NCI-H524 treated with DMSO at 0.1 percent for 48 hours (cell line): ENCODE measurements at places on chromosomes 7 and 10.

DNA sequence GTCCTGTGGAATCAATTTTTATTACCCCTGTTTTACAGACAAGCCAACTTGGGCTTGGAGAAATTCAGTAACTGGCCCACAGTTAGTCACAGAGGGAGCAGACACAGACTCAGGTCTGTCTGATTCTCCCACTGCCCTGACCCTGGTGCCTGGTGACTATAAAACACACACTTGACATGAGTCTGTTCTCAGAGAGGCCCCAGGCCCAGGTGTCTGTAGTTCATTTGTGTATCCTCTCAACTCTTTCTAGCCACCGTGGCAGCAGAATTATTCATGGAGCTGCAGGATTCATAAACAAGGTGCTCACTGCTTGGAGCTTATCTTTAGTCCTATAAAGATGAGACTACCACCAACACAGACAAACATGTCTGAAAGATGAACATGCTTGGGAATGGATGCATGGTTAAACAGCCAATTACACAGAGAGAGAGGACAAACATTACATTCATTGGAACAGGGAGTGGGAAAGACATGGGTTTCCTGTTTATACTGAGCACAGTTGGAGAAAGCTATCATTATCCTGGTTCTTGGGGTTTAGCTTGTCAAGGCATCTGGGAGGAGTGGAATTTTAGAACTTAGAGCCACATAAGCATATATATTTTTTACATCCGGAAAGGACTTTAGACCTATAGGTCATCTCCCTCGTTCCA is 79.1 kb upstream of the PDCD4 start:
- no peak for DNase-seq

DNA sequence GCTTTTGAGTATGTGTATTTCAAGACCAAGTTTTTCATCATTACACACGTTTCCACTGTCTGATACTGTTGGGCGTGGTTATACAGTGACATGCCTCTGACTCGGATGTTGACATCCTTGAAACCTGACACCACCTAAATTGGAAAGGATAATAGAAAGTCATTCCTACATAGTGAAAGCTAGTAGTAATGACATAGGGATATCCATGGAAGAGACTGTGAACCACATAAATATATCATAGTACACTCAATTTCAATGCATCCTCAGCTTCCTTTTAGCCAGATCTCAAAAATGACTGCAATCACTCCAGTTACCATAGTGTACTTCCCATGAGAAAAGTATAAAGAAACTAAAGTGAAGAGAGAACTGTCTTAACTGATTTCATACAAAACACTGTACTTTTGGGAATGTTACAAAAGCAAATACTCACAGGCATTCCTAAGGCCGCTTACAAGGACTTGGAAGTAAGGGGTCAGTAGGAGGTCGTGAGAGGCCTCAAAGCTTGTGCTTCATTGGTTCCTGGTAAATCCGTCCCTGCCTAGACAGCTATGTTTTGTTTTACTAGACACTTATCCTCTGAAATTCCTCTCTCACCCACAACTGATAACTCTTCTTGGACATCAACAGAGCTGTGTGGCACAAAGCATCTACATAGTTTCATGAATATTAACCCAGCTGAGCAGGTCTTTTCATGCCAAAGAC is 71.8 kb upstream of the VWDE start:
- DNase-seq: no peak

DNA sequence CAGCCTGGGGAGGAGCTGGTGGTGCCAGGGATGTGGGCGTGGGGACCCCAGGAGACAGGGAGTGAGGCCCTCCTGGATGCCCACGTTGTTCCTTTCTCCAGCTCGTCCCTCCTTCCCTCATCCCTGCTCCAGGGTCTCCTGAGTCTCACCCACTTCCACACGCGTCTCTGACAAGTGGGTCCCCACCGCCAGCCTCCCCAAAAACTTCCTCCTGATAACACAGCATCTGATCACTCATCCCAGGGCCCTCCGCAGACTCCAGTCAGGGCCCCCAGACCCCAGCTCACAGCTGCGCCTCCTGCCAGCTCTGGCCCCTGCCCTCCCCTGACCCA is 60.6 kb upstream of the INPP5A start:
- no peak for DNase-seq

GRCh38 chr7:55059021-55059420 is 40.2 kb downstream of the EGFR start:
- DNase-seq: no peak

GRCh38 chr7:73740771-73741170 is 2.2 kb upstream of the ABHD11 start:
- no peak for DNase-seq

DNA sequence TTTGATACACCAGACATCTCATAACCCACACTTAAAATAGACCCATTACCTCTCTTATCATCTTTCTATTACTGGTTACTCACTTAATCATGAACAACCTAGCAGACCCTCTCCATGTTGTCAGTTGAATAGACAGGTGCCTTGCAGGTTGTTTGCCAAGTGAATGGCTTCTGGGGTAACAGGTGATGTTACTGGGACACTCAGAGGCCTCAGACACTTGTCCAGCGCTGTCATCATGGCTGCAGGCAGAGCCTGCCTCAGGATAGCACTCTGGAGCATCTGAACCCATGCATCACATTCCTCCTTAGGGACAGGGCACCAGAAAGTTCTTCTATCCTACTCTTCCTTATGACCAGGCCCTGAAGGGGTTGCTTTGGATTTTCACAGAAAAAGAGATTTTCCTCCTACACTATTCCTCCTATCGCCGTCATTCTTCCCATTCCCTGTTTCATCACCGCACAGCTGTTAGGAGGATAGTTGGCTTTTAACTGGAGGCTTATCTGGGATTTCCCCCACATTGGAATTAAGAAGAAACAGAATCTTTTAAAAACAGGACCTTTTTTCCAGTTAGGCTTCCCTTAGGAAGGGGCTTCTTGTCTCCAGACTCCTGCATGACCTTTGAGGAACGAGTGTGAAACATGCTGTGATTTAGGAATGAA is 182.1 kb downstream of the VTI1A start:
- no peak for DNase-seq

GRCh38 chr7:118306771-118307170 is 82.3 kb downstream of the ANKRD7 start:
- no peak for DNase-seq

GRCh38 chr10:74189999-74190421 is 39.0 kb downstream of the ADK start:
- DNase-seq: no peak

DNA sequence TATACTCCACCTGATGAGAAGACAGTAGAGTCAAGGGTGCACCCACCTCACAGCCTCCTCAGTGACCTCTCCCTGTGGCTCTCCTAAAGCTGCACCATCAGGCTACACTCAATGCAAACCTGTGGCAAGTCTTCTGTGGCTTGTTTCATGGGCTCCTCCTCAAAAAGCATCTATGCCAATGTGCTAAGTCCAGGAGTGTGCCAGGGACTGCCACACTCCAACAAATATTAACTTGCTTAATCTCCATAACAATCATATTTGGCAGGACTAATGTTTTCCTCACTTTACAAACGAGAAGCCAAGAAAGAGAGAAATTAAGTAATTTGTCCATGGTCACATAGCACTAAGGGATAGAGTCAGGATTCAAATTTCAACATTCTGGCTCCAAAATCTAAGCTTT is 11.9 kb downstream of the NRAP start:
- DNase-seq: no peak

DNA sequence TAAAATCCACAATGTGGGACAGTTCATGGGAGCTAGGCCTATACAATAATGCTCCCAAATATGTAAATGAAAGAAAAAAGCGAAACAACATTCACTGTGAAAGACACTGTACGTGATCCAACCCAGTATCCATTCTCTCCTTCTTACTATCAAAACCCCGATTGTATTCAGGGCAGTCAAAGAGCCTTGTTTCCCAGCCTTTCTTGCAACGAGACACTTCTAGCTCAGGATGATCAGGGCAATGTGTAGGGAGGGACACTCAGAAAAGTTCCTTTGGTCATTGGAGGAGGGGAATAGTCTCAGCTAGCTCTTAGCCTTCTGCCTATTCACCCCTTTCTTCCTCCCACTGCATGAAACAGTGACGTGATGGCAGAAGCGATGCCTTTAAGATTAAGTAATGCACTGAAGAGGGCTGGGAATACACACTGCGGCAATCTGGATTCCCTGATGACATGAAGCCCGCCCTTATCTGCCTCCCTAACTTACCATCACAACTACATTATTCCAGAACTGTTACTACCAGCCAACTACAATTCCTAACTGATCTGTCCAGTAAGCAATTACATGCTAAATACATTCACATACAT is 27.3 kb downstream of the UBE2H start:
- DNase-seq: no peak

- DNase-seq: no peak
Observed at GRCh38 chr7:48512892-48513291, 341.6 kb downstream of the ABCA13 start.

GRCh38 chr7:8500286-8500685 is 66.9 kb downstream of the NXPH1 start:
- no peak for DNase-seq

- DNase-seq: no peak
Observed at GRCh38 chr7:133561396-133561795, 308.5 kb downstream of the EXOC4 start.

GRCh38 chr10:87643920-87644319 is 15.8 kb upstream of the PAPSS2 start:
- no peak for DNase-seq

DNA sequence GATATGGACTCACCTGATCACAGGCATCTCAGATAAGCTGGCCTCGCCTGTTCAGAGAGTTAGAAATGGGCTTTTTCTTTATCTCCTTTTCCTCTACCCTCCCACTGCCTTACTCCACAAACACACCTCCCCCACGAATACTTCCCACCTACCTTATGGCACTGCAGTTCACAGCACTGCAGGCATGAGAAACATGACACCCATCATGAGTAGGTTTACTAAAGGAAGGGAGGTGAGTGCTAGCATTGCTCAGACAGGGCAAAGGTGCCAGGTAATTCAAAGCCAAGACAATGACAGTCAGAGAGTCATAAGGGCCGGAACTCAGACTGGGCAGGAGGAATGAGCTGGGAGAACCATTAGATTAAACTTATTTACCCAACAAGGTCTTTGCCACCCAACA is 220.6 kb downstream of the FAM107B start:
- DNase-seq: no peak
